ENCODE measurements at places on chromosomes 3 and 15.

- no peak for ATAC-seq
- H3K36me3 ChIP-seq, result no peaks in the 10 kb centered on the region
- H3K27ac ChIP-seq, result peak overlapping the region; percentile 68
- H3K4me3 ChIP-seq, result peak overlapping the region; percentile 36
- no peaks in the 10 kb centered on the region for H3K27me3 ChIP-seq
- H3K4me1 ChIP-seq, result peaks cover 12% of the 10 kb centered on the region
These were observed 767 bp downstream of the EPM2AIP1 start for GRCh38 chr3:36991923-36992805.

DNA sequence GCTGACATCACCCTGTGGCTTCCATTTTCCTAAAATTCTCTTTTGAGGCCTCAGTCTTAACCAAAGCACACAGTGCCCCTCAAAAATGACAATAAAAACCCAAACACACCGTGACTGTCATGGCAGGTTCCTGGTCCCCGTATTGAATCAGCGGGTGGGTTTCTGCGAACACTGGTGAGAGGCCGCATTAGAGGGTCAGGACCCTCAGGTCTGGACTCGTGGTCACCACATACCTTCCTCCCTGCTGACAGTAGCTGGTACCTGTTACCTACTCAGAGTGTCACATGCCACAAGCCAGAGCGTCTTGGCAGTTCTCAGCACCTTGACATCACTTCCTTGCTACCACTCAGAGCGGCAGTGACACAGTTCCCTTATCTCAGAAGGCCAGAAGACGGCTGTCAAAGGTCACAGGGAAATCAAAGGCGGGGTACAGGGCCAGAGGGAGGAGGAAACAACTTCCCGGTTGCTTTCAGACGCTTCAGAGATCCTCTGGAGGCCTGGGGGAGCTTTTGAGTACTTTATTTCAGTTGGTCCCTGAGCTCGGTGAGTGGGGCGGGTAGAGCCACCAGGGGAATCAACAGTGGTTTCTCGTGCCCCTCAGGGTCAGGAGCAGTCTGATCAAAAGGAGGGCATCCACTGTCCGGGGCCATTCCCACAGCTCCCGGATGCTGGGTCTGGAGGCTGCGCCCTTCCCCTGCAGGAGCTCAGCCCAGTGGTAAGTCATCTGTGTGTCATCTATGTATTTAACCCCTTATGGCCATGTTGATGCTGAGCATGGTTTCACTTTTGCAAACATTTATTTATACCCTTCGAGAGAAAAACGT is at the start of the genes CCR5AS and CCRL2:
TSS of gene CCR5AS (minus strand) at position 279 of the 824 bp plus-strand sequence.
TSS of gene CCRL2 (plus strand) at position 472 of the 824 bp plus-strand sequence. CDS start 821 bp downstream, outside the sequence.
- H3K36me3 ChIP-seq, result no peaks in the 10 kb centered on the region
- peak within 1 kb of the TSS; percentile 33 for H3K4me3 ChIP-seq
- ATAC-seq, result peak; percentile 72

GRCh38 chr3:13287833-13288232 is 132.3 kb downstream of the NUP210 start:
- H3K27me3 ChIP-seq, result peaks cover 59% of the 10 kb centered on the region
- no peak overlapping the region for H3K27ac ChIP-seq
- no peaks in the 10 kb centered on the region for H3K4me1 ChIP-seq

GRCh38 chr3:108130701-108131474 is 40.1 kb upstream of the CD47 start:
- H3K4me1 ChIP-seq, result no peaks in the 10 kb centered on the region
- H3K36me3 ChIP-seq, result no peaks in the 10 kb centered on the region
- H3K4me3 ChIP-seq, result no peak overlapping the region
- ATAC-seq, result no peak
- no peak overlapping the region for H3K27ac ChIP-seq

- no peak overlapping the region for H3K27ac ChIP-seq
- ATAC-seq, result no peak
- H3K27me3 ChIP-seq, result no peaks in the 10 kb centered on the region
These were observed 452.5 kb downstream of the RAP2B start for GRCh38 chr3:153614563-153614962.

DNA sequence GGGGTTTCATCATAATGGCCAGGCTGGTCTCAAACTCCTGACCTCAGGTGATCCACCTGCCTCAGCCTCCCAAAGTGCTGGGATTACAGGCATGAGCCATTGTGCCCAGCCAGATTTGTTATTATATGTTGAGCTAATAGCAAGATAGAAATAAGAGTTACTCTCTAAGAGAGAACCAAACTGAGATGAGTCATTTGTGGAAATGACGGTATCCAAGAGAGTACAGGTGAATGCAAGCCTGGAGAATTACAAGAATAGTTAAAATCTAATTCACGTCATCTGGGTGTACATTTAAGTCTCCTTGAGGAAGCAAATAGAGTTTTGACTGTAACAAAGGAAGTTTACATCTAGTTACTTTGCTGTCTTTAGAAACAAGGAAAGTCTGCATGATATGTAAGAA is 12.0 kb upstream of the CDIN1 start:
- H3K27ac ChIP-seq, result no peak overlapping the region
- no peaks in the 10 kb centered on the region for H3K4me1 ChIP-seq
- H3K4me3 ChIP-seq, result no peak overlapping the region
- no peaks in the 10 kb centered on the region for H3K36me3 ChIP-seq
- no peak for ATAC-seq

DNA sequence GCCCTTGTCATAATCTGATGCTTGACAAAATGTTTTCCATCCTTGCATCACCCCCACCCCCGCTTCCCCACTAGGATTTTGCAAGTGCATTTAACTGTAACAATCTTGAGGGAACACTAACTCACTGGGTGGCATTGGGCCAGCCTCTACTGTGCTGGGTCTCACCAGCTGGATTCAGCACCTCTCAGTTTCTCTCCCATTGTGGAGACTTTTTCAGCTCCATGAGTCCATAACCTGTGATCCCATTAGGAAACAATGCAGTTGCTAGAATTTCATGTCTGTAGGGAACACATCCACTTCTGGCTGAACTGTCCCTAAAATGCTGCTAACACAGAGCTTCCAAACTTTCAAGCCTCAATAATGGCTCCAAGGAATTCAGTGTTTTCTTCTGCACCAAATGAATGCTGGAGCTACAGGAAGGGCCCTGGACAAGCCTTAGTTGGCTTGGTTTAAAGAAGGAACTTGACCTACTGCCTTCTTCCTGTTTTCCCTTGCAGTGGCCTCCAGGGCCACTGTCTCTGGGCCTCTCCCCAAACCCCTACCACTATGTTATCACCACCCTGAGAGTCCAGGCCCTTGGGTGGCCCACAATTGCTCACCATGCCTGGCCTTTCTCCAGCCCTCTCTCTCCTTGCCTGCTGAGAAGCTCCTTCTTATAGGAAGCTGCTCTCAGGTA is 15.6 kb downstream of the CYP19A1 start:
- peak; percentile 54 for ATAC-seq
- no peak overlapping the region for H3K27ac ChIP-seq
- H3K4me3 ChIP-seq, result no peak overlapping the region
- H3K36me3 ChIP-seq, result no peaks in the 10 kb centered on the region

- no peak overlapping the region for H3K4me3 ChIP-seq
- H3K27ac ChIP-seq, result no peak overlapping the region
- no peaks in the 10 kb centered on the region for H3K4me1 ChIP-seq
- H3K36me3 ChIP-seq, result no peaks in the 10 kb centered on the region
These were observed 8.3 kb downstream of the HDGFL3 start for GRCh38 chr15:83199288-83199687.

DNA sequence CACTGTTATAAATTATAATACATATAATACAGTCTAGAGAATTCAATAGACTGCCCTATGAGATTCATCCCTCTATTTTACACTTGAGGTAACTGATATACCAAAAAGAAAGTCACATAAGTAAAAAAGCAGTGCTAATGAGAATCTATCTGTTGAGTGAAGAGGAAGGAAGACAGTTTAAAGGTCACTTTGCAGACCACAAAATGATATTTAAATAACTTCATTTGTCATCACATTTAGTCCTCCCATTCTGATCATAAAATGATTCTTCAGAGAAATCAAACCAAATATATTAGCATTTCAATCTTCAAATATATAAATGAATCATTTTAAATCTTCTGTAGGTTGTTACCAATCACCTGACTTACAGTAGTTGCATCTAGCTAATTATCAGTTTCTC is 60.5 kb upstream of the CCDC50 start:
- H3K27ac ChIP-seq, result no peak overlapping the region
- no peaks in the 10 kb centered on the region for H3K4me1 ChIP-seq
- H3K27me3 ChIP-seq, result no peaks in the 10 kb centered on the region
- H3K36me3 ChIP-seq, result no peaks in the 10 kb centered on the region

DNA sequence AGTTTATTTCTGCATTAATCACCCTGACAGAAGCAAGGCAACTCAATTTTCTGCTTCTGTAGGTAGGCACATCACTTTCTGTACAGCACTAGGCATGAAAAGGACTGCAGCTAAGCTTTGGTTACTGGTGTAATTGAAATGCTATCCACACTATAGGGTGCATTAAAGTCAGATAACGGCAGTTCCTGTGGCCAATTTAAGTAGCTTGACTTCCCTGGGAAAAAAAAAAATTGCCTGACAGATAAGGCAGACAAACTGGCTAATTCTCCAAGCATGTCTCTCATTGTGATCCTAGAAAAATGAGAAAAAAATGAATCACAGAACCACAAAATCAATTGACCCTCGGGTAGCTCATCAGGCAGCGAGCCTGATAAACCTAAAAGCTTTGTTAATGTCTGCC is 151.4 kb downstream of the MEIS2 start:
- no peak overlapping the region for H3K27ac ChIP-seq
- peaks cover 5% of the 10 kb centered on the region for H3K4me1 ChIP-seq
- peaks cover 14% of the 10 kb centered on the region for H3K36me3 ChIP-seq
- H3K27me3 ChIP-seq, result no peaks in the 10 kb centered on the region
- H3K4me3 ChIP-seq, result no peak overlapping the region
- ATAC-seq, result no peak
